ENCODE measurements at places on chromosomes 12 and 14.
A peak's percentile ranks its signal among the peaks of the same experiment; 100 is the strongest.

GRCh38 chr14:104792101-104792884 is 3.3 kb downstream of the AKT1 start:
- DNase-seq, result no peak

GRCh38 chr14:71320734-71321573 is 413.7 kb downstream of the PCNX1 start:
- DNase-seq, result peak; percentile 69

GRCh38 chr12:89165703-89166102 is 186.6 kb downstream of the DUSP6 start:
- DNase-seq, result no peak

DNA sequence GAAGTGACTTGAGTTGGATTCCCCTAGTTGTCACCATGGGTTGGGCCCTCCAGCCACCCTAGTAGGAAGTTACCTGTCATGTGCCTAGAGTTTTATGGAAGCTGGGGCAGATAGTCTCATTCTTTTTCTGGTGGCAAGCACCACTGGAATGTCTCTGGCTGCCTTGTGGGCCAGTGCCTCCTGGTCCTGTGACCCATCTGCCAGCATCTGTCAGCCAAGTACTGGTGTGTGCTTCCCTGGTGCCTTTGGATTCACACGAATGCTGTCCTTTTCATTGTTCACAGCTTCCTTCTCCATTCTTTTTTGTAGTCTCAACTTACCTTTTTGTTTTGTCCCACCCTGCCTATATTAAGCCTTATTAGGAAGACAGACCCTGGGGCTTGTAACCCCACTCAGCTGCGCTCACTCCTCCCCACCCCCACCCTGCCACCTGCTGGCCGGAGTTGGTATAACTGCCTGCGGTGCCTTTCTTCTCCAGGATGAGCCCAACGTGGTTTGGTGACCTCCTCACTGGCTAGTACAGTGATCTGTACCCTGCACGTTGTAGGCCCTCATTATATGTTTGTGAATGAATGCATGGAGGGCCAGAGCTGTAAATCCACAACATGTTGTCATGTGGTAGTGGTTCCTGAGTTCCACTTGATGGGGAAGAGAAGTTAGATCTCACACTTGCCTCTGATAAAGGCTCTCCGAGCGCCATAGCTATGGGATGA is 125.7 kb downstream of the TSPAN9 start:
- peak; percentile 73 for DNase-seq

- DNase-seq, result peak; percentile 15
Observed at GRCh38 chr12:119681728-119682638, 14.1 kb downstream of the PRKAB1 start.

DNA sequence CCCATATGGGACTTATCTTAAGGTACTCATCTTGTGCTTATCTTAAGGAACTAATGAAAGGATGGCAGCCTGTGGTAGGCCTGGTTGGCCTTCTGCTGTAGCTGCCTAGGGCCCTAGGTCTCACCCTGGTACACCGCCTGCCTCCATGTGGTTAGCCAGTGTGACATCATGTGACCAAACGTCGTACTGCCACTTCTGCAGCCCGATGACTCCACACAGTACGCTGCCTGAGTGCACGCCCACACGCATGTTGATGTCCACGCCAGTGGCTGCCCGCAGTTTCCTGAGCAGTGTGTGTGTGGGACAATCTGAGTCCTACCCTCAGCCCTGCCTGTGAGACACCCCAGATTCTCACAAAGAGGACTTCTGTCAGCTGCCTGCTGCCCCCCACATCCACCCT is 5.1 kb downstream of the ADCY4 start:
- DNase-seq, result peak; percentile 59

DNA sequence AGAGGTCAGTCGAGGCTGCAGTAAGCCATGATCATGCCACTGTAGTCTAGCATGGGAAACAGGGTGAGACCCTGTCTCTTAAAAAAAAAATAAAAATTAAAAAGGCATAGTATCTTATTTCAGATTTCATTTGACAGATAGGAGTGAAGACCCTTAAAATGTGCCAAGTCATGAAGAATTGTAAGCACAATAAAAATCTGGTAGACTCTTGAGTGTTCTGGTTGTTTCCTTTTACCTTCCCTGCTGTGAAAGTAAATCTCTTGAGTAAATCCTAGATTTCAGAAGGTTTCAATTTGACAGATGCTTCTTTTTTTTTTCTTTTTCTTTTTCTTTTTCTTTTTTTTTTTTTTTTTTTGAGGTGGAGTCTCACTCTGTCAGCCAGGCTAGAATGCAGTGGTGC is 109.0 kb downstream of the ESR2 start:
- no peak for DNase-seq

DNA sequence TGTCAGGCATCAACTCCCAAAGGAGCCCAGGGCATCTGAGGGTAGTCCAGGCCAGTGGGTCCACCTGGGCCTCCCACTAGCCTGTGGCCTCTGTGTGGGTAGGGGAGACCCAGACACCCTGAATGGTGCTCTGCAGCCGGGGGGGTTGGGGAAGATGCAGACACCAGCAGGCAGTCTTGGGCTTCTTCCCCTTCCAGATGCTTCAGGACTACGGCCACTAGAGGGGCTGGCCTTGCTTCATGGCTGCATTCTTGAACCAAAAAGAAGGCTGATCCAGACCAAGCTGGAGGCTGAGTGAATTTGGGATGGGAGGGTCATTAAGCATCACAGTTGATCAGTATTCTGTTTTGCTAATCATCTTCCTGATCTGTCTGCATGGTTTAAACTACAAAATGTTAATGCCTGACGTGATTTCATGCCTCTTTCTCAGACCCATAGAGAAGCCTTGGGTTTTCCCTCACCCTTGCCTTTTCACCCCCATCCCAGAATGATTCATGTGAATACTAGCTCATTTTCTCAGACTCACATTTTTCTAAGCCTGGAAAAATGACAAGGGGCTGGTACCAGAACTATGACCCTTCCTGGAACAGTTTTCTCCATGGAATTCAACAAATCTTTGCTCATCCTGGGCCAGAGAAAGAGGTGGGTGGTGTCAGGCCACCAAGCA is 134.2 kb downstream of the NTF3 start:
- DNase-seq, result no peak

GRCh38 chr14:92040431-92041051 is 682 bp upstream of the TRIP11 start:
- DNase-seq, result peak; percentile 11

DNA sequence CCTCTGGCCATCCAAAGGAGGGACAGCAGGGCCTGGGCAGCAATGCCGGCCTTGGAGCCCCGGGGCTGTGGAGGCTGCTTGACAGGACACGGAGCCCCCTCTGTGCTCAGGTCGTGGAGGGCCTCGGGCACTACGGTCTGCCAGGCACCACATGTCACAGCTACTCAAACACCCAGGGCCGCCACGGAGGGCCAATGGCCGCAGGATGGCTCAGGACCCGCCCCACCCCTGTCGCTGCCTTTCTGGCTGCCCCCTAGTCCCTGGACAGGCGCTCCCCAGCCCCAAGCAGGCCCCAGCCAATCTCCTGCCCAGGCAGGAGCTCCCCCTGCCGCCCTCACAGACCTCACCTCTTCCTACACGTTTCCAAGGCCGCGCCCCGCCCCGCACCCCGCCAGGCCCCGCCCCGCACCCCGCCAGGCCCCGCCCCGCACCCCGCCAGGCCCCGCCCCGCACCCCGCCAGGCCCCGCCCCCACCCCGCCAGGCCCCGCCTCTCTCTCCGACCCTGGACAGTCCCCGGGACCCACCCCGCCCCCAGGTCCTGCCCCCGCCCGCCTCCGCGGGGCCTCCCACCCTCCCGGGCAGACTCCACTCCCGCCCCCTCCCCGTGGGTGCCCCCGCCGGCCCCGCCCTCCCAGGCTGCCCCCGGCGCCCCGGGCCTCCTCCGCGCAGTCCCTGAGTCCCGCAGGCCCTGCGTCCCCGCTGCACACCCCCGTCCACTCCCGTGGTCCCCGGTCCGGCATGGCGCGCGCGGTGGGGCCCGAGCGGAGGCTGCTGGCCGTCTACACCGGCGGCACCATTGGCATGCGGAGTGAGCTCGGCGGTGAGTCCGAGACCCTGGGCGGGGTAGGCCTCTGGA is at the start of gene ASPG:
Gene ASPG, plus strand, starts transcription at position 669 of the 857 bp plus-strand sequence. Its CDS starts 71 bp downstream, at position 740.
- peak; percentile 32 for DNase-seq

- no peak for DNase-seq
Observed at GRCh38 chr14:84963518-84963917, 566.4 kb upstream of the FLRT2 start.

GRCh38 chr12:74415633-74416032 is 122.0 kb upstream of the ATXN7L3B start:
- DNase-seq, result no peak

GRCh38 chr14:101353422-101353821 is 207.9 kb upstream of the DIO3 start:
- DNase-seq, result no peak

GRCh38 chr12:41515953-41516352 is 327.8 kb downstream of the PDZRN4 start:
- no peak for DNase-seq

DNA sequence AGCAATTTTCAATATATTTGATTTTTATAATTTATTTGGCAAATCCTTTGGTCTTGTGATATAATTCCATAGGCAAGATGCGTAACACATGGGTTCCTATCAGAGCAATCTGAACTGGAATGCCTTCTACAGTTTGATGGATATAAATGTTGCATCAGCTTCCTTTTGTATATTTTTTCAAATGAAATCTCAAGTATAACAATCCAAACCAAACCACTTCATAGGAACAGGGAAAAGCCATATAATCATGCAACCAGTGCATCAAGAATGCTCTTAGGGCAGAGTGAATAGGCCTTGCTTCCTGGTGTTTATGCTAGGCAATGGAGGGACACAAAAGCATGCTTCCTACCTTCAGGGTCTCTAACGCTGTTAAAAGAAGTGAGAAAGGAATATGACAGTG is 34.5 kb downstream of the EFCAB11 start:
- no peak for DNase-seq

- DNase-seq, result no peak
Observed at GRCh38 chr12:93954166-93955112, 193.9 kb upstream of the PLXNC1 start.

GRCh38 chr12:108475396-108475795 is 39.7 kb upstream of the FICD start:
- no peak for DNase-seq

GRCh38 chr12:3680919-3681594 is 71.9 kb downstream of the CRACR2A start:
- DNase-seq, result no peak

- no peak for DNase-seq
Observed at GRCh38 chr12:116053479-116054200, 223.9 kb downstream of the MED13L start.

DNA sequence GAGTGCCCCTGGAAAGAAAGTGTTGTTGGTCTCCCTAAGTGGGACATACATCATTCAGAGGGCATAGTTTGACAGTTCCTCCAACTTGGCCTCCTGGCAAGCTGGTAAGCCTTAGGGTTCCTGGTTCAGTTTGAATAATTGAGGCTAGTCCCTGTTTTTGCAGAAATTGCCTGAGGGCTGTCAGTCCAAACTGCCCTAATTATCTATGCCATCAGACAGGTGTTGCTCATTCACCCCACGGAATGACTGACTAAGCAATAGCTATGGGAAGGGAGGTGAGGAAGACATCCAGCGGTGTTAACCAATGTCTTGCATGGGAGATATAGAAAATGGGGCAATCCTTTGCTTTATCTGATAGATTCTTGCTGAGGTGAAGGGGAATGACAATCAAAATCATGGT is 37.6 kb downstream of the SPTSSA start:
- no peak for DNase-seq

DNA sequence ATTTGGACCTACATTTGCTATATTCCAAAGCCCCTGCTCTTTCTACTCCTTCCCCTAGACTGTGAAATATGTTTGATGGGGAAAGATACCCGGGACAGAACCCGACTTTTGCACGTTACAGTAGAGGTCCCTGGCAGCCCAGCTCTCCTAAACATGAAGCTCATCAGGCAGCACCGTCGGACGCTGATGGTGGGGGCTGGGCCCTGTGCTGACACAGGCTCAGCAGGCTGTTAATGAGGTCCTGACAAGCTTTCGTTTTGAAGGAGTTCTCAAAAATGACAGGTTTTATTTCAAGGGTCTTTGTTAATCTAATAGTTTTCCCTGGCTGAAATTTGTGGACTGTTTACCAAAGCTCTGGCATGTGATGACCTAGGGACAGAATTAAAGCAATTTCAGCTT is 102.3 kb downstream of the SLC25A47 start:
- DNase-seq, result no peak

GRCh38 chr14:64510825-64511671 is 6.5 kb downstream of the ZBTB1 start:
- peak; percentile 73 for DNase-seq

DNA sequence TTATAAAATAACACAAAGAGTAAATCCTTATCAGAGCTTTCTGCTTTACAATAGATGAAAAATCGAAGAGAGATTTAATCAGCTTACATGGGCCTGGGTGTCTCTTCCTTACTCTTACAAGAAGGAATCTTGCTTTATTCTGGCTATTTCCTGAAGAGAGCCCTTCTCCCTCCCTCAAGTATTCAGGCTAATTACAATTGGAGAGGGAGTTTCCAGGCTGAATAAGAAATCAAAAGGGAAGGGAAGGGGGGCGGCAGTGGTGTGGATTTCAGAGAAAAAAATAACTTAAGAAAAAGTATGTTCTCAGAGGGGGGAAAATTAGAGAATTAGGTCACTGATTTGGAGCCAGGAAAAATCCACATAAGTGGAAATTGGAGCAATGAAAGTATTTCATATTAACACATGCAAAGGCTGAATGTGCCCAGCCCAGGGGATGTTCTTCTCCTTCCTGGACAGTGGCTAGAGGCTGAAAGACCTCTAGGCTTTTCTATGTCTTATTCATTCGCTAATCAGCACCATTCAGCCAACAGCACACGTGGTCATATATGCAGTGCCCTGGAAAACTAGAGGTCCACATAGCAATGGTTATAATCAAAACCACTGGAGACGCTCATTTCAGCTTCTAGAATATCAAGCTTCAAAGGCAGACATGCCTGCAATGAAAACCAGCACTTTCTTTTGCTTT is 158.9 kb upstream of the BTG1 start:
- DNase-seq, result no peak

DNA sequence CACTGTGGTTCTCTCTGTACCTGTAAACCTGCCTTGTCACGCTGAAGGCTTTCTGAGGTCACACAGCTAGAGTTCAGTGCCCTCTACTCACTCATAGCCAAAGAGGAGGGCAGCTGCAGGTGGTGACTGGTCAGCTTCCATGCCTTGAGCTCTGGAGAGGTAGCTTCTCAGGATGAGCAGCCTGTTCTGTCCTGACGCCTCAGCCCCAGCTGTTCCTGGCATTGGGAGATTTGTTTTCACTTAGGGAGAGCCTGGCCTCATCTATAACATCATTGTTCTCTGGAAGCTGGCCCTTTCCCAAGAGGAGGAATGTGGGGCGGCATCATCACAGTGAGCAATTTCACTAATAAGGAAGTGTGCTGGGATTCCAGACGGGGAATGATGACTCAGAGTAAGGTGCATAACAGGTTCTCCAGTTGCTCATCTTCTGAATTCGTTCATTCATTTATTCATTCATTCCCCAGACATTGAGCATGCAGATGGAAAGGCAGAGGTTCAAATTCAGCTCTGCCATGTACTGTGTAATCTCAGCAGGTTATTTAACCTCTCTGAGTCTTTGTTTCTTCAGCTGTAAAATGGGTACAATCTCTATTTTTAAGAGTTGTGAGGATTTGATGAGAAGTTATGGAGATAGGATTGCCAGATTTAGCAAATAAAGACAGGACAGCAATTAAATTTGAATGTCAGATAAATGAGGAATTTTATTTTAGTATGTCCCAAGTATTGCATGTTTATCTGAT is 255.8 kb upstream of the CRY1 start:
- DNase-seq, result no peak

GRCh38 chr14:81408595-81408994 is 8.5 kb upstream of the STON2 start:
- DNase-seq, result no peak

- DNase-seq, result no peak
Observed at GRCh38 chr12:88691811-88692210, 111.5 kb upstream of the KITLG start.

- no peak for DNase-seq
Observed at GRCh38 chr12:64082116-64082515, 140.0 kb downstream of the KICS2 start.
